ENCODE measurements at places on chromosomes 12 and 14. TPM values are rescaled to one million over a fixed set of nuclear protein-coding genes. Genes with fewer than 3 reads are reported as not detected.

DNA sequence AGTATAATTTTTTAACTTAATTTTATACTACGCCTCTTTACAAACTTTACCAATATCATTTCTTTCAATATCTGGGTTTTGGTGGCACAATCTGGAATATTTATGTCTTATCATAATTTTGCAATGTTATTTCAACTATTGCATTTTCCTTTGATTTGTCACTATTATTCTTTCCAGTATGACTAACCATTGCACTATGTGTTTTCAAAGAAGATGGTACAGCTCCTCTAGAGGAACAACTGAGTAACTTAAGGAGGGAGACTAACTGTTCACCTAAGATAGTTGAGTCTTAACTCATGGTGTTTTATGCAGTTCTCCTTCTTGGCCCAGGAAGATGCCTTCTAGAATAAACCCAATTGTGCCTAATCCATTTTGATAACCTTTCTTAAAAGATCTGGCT is 60.5 kb upstream of the KIF21A start:
- DNase-seq, result peak; percentile 58

- DNase-seq, result no peak
Observed at GRCh38 chr12:75685617-75686225, 174.3 kb upstream of the KRR1 start.

DNA sequence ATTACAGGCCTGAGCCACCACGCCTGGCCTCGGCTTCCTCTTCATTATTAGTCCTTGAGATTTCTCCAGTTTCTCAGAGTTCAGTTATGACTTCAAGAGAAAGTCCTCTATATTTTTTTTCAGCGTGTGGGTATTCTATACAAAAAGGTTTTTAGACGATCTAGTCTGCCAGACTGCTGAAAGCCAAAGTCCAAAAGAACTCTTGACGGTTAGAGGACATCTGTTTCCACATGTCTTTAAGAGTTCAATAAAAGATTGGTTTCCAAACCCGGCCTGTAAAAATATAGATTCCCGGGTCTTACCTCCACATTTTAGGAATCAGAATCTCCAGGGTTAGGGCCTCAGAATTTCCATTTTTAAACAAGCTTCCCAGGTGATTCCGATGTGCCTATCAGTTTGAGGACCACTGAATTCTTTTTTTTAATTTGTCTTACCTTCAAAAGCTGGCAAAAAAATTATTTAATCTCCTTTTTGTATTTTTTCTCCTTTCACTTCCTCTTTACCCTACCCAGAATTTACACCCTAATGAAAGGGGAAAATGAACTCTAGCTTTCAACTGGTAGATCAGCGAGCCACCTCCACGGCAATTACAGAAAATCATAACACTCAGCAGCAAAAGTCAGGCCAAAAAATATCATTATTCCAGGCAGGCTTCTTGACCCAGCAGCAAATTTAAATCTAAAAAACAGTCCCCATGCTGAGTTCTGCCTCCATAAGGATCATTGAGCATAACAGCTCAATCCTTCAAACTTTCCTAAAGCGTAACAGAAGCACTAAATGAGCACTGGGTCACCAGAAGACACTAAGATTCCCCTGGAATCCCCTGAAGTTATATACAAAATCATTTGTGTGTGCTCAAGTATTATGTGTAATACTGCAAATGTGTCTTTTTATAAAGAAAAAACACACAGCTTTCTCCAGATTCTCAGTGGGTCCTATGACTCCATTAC is 8.7 kb downstream of the NT5DC3 start:
- no peak for DNase-seq

DNA sequence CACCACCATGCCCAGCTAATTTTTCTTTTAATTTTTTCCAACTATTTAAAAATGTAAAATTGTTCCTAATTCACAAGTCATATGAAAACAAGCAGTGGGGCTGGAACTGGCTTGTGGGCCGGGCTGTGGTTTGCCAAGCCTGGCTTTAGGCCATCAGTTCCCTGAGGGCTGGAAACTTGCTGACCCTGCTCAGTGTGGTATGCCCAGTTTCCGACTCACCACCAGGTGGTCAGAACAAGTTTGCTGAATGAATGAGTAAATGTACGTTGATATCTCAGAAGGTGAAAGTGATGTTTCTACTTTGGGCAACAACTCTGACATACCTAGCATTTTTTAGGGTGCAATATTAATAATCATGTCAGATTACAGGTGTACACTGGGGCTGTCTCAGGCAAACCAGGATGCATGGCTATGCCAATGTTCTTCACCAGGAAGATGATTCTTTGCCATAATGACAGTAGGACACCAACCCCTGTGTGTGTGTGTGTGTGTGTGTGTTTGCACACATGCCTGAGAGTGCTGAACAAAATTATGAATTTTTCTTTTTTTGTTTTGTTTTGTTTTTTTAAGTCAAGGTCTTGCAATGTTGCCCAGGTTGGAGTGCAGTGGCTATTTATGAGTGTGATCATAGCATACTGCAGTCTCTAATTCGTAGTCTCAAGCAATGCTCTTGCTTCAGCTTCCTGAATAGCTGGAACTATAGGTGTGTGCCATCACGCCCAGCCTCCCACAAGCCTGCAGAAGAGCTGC is 106.1 kb downstream of the PTPN11 start:
- DNase-seq, result peak; percentile 17

DNA sequence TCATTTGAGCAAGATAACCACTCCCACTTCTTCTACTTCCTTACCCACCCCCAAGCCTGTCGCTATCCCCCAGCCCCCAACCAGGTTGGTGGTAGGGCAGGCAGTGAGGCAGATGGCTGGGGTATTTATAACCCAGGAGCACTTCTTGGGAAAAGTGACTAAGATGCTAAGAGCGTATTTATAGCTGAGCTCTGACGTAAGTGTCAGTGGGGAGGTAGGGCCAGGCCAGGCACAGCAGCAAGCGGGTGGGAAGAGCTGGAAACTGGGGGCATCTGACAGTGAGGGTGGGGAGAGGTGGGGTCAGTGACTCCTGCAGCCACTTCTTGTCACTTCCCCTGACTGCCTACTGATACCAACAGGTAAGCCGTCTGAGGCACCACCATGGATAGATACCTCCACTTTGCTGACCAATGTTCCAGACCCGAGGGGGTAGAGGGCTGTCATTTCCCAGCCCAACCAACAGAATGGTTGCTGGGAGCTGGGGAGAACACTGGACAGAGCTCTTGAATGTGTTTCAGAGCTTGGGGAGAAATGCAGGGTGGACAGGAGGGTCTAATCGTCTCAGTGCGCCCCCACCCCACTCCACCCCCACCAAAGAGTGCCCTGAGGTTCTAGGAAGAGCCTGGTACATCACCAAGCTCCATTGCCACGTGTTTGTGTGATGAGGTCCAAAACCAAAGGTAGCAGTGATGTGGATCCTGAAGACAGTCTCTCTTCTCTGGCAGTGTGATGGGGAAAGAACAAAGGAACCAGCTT is 2.7 kb upstream of the INHBE start:
- peak; percentile 93 for DNase-seq

DNA sequence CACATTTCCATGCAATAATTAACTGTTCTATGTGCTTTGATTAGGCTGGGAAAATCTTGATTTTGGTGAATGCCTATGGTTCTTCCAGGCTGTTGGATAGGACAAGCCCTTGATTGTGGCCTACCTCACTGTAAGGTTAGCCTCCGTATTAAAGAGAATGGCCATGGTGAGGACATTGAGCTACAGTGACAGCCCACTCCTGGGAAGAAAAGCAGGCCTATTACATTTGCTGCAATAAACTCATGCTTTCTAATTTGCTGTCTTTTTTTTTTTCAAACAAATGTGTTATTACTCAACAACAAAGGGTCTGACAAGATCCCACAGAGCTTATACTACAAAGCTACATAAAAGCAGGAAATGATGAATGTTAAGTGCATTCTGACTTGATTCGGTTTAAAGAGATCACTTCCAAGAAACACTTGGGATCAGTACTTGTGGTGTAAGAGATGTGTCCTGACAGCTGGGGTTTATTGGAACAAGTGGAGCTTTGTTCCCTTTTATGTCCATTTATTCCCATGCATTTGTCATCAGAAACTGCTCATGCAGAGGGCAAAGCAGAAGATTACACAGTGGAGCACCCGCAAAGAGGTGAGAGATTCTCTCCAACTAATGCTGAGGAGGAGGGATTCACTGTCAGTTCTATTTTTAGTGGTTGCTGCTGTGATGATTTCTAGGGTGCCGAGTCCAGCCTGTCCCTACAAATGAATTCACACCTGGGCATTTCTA is 29.1 kb upstream of the KCNK10 start:
- DNase-seq, result no peak

GRCh38 chr12:50082644-50083043 is 2.5 kb upstream of the SMARCD1 start:
- DNase-seq, result no peak

DNA sequence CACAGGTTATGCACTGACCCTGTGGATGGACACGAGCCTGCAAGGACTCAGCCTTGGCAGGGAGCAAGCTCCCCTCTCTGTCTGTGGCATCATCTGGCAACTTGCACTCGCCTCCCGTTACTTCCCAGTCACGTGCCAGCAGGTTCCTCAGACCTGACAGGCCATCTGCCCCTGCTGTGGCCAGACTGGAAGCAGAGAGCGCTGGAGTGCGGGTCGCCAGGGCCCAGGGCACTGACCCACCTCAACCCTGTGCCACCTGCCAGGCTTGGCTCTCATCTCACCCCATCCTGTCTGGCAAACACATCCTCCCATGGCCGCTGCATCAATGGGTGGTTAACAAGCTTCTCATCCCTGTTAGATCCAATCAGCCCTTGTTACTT is 28.4 kb downstream of the SLC6A12 start:
- DNase-seq, result no peak

- peak; percentile 59 for DNase-seq
Observed at GRCh38 chr12:50720085-50720484, 43.8 kb upstream of the ATF1 start.

DNA sequence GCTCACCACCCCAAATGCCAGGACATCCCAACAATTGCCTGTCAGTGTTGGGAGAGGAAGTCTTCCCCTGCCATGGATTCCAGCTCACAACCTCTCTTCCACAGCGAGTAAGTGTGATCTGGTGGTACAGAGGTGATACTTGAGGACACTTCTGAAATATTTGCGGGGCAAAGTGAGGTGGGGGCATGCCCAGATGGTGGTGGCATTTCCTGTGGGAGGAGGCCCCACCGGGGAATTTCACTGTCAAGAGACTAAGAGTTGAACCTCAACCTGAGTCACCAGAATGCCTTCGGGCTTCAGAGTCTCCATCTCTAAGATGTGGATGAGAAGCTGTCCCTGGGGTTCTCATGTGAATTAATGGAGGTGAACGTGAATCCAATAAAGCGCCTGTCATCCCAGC is 122.3 kb upstream of the RFLNA start:
- peak; percentile 85 for DNase-seq

DNA sequence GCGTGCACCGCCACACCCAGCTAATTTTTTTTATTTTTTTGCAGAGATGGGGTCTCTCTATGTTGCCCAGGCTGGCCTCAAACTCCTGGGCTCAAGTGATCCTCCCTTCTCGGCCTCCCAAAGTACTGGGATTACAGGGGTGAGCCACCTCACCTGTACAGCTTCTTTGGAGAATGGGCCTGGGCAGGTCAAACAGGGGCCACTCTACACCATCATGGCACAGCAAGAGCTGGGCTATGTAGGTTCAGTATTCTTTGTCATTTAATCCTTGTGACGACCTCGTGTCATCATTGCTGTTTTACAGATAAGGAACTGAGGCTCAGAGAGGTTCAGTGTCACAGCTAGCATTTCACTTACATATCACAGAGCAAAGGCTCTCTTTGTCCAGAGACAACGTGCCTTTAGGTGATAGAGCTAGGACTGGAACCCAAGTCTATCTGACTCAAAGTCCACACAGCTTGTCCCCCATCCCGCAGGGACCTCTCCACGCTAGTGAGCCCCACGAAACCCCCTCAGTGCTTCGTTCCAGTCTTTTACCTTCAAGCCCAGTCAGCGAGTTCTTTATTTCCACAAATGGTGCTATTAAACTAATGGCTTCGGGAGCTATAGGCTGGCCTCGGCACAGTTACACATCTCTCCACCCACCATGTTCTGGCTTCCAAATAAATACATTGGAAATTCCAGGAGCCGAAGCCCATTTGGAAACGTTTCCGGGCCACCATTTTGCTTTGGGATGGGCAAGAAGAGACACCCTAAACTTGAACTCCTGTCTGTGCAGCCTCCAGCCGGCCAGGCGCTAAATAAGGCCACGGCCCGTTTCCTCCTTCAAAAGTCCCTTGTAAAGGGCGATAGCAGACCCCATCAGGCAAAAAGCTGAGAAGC is 660 bp upstream of the MAP1LC3B2 start:
- DNase-seq, result no peak

DNA sequence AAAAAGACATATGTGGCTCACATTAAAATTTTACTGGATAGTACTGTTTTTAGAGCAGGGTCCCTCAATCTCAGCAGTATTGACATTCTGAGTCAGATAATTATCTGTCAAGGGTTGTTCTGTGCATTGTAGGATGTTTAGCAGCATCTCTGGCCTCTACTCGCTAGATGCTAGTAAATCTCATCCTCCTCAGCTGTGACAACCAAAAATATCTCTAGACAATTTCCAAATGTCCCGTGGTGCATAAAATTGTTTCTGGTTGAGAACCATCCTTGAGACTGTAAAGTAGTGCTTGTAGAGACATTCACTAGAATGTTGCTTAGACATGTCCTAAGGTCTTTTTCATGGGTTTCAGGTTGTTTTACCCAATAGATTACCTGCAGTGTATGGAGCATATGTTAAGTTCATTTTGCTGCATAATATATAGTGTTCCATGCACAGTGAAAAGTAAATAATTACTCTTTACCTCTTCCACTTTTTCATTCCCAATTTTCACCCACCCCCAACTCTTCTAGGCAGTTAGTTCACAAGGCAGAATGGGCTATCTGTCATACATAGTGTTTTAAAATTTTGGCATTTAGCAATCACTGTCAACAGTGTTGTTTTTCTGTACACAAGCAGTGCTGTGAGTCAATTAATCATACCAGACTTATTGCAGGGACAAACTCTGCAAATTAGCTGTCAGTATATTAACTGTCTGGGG is 200.2 kb upstream of the SLC38A2 start:
- DNase-seq, result no peak

GRCh38 chr12:108685469-108686260 is 45.7 kb downstream of the CORO1C start:
- peak; percentile 37 for DNase-seq

- no peak for DNase-seq
Observed at GRCh38 chr12:118456741-118457140, 80.4 kb downstream of the SUDS3 start.

- peak; percentile 85 for DNase-seq
Observed at GRCh38 chr14:69039288-69039628, 60.2 kb upstream of the ACTN1 start.

Gene C1S
- total RNA-seq, result 200 TPM

Gene PRB2
- not detected for total RNA-seq

Gene DLGAP5
- 11.0 TPM for total RNA-seq
